ENCODE measurements at places on chromosomes 3 and 15.

DNA sequence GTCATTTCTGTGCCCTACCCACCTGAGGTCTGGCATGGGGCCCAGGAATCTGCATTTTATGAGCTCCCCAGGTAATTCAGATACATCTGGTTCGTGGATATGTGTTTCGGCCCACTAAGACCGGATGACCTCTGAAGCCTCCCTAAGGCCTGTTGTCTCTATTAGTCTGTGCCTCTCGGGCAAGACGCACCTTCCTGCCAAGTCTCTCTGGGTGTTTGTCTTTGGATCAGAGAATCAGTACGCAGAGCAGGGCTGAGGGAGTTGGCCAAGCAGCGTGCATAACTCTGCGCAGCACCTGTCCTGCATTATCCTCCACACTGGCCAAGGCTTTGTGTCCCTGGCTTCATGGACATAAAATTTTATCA lies 181.0 kb downstream of the THSD4 start:
- no peak for DNase-seq

GRCh38 chr3:151146071-151146730 lies 56.8 kb downstream of the GPR171 start:
- DNase-seq = peak; percentile 80

GRCh38 chr3:16807391-16807790 lies 77.4 kb upstream of the PLCL2 start:
- no peak for DNase-seq

DNA sequence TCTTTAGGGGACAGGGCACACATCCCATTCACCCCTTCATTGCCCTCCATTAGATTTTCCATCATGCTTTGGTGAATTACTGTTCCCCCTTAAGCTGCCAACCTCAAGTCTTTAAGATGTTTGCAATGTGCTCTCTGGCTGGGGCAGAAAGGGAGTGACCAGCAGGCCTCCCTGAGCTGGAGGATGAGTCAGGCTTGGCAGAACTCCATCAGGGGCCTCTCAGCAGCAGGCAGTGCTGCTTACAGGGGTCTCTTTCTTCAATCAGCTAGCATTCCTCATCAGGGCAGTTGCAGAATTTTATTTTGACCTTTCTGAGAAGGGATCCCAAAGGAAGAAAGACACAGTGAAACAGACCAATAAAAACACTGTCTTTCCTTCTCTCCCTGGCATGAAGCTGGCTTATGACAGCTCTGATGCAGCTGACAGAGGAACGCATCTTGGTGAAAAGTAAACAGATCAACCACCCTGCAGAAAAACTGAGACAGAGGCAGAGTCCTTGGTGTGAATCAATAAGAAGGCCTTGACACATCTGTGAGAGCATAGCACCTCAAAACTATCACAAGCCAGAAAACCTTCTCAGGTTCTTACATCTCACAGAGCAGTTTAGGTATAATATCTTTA lies 88.7 kb upstream of the MRPL3 start:
- DNase-seq = no peak

GRCh38 chr15:86773736-86774135 lies 694.1 kb downstream of the AGBL1 start:
- peak; percentile 67 for DNase-seq

DNA sequence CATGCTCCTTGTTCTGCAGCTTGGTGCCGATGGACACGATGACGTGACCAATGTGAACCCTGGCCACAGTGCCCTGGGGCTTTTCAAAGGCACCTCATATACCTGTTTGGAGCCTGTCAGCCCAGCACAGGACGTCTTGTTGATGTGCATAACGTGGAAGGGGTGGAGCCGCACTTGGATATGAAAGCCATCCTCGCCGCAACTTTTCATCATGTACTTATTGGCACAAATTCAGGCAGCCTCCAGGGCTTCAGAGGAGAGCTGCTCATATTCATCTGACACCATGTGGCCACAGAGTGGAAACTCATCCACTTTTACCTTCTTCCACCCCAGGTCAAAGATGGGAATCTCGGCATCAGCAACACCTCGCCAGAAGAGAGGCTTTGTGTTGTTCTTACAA lies 24.7 kb downstream of the POPDC2 start:
- DNase-seq = no peak
